ENCODE measurements at places on chromosomes 13 and 19. TPM values are rescaled to one million over a fixed set of nuclear protein-coding genes. Genes with fewer than 3 reads are reported as not detected.

DNA sequence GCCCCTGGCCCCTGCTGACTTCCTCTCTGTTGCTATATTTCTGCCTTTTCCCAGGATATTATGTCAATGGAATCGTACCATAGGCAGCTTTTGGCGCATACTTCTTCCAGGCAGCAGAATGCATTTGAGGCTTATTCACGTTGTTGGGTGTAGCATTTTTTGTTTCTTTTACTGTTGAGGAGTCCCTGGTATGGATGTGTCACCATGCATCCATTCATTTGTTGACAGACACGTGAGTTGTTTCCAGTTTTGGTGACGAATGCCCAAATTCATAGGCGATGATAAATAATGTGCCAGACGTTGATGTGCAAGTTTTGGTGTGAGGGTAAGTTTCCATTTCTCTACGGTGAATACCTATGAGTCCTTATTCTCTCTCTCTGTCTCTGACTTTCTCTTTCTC lies 5.0 kb downstream of the NFILZ start:
- no peak for DNase-seq

- no peak for DNase-seq
Observed at GRCh38 chr13:71606818-71607217, 260.2 kb downstream of the DACH1 start.

- no peak for DNase-seq
Observed at GRCh38 chr13:23848019-23848418, 41.2 kb downstream of the MIPEP start.

- DNase-seq, result no peak
Observed at GRCh38 chr19:9711815-9712214, 36.9 kb upstream of the ZNF562 start.

DNA sequence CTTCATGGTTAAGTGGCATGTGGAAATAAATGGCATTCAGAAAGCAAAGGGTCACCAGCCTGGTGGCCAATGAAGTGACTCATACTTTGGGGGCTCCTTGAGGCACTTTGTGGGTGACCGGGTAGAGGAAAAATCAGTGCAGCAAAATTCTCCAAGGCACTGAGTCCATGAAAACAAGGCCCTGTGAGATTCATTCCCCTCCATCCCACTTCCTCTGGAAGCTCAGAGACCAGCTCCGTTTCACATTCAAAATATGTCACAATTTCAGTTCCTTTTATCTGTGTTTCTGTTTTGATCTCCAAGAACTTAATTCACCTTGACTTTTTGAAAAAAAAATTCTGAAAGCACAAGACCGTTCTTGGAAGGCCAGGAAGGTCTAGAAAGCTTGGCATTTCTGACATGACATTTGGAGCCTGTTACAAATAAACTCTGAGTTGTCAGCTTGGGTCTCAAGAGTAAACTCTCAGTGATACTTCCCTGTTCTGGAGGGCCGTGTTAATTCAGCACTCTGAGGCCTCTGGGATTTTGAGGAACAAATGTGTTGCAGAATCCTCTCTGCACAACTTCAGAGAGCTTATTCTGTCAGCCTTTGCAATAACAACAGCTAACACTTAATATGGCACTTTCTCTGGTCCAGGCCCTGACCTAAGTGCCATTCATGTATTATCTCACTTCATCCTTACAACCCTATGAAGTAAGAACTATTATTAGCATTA lies 6.8 kb downstream of the CYSLTR2 start:
- no peak for DNase-seq

DNA sequence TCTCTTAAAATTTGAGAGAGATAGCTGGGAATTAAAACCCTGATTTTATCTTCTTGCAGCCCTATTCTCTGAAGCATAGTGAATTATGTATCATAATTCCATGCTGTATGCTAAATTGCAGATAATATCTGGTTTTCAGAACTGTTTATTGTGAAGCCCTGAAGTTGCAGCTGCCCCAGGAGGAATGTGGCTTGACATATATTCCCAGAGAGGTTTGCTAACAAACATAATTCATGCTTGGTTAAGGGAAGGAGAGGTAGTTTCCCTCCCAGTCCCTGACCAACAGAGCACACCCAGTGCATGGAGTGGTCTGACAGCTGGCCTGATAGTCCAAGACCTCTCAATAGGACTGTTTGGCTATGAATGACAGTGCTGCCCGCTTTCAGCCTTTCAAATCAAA lies 500.6 kb upstream of the MIR17HG start:
- DNase-seq, result no peak

DNA sequence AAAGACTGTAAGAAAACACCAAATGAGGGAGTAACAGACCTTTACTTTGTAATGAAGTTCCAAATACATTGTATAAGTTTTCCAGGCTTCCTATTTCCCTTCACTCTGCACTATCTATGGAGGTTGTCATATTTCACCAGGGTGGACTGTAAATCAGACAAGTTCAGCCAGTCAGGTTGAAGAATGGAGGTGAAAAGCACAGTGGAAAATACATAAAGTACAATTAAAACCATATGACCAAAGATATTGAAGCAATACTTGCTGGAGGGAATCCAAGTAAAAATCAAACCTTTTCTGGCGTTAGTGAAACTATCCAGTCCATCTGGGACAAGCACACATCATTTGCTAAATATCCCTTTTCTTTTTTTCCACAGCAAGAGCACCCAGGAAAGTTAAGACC lies 3.2 kb downstream of the LHFPL6 start:
- DNase-seq, result no peak

- no peak for DNase-seq
Observed at GRCh38 chr13:19805765-19806164, 23.0 kb upstream of the PSPC1 start.

DNA sequence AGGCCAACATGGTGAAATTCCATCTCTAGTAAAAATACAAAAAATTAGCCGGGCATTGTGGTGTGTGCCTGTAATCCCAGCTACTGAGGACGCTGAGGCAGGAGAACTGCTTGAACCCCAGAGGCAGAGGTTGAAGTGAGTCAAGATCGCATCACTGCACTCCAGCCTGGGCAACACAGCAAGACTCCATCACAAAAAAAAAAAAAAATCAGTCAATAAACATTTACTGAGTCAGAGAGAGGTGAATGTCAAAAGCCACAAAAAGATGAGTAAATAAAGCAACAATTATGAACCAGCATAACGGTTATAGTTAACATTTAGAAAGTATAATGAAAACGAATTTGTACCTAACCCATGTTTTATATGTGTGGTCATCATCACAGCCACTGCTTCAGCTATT lies 23.1 kb downstream of the PSPC1 start:
- no peak for DNase-seq

- DNase-seq, result no peak
Observed at GRCh38 chr19:17581211-17581874, 25.9 kb downstream of the COLGALT1 start.

DNA sequence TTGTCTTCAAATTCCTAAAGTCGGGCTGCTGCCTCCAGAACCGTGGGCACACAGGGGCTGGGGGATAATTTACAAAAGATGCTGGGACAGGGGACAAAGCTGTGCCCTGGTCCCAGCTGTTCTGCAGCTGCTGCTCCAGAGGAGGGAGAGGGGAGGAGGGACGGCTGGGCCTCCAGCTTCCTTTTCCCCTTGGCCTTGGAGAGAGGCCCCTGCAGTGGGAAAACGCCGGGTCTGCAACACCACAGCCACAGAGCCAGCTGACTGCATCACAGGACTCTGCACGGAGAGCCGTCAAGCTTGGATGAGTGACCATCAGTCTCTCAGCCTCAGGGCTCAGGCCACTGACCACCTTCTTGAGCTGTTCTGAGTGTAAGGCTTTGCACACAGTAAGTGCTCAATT lies 6.1 kb downstream of the DOCK6 start:
- DNase-seq, result no peak

DNA sequence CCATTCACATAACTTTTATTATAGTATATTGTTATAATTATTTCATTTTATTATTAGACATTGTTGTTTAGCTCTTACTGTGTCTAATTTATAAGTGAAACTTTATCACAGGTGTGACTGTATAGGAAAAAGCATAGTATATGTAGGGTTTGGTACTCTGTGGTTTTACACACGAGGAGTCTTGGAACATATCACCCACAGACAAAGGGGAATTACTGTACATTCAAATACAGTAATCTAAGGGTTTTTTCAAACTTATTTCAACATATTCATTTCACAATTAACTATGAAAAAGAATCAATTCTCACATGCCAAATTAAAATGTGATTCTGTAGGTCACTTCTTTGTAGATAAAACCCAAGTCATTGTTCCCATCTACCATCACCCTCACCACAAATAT lies 46.0 kb downstream of the RBM26 start:
- DNase-seq, result no peak

The LGALS14 gene
- total RNA-seq, result 0.37 TPM

DNA sequence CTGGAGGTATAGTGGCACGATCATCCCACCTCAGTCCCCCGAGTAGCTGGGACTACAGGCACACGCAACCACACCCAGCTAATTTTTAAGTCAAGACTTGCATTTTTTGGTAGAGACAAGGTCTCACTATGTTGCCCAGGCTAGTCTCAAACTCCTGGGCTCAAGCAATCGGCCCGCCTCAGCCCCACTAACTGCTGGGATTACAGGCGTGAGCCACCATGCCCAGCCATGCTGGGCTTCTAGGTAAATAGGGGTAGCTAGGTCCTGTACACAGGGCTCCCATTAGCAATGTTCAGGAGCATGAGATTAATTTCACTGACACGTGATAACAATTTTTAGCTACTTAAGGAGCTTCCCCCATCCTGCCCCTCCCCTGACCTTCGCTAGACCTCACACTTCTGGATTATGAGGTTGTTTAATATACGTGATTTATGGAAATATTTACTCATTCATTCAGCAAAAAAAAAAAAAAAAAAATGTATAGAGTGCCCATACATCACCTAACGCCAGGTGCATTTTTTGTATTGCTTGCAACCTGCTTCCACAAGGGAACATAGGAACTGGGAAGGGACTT lies 19.2 kb downstream of the TMEM272 start:
- DNase-seq, result no peak

GRCh38 chr19:1009041-1009980 lies 9.1 kb downstream of the GRIN3B start:
- no peak for DNase-seq

DNA sequence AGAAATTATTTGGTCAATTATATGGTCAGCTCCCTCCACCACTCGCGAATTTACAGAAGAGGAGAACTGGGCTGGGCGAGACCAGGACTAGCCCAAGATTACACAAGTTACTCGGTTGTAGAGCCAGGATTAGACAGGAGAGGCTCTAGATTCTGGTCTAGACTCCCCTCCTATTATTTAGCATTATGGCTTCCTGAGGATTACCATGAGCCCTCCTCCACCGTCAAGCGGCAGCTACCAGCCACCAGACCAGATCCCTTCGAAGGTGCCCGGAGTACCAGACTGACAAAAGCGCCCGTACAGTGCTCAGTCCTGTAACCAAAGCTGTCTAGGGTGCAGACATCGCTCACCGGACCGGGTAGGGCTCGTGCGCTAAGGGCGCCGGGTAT lies 497 bp upstream of the MLNR start:
- DNase-seq, result peak; percentile 39

The SMIM44 gene
- total RNA-seq, result not detected

GRCh38 chr13:94646904-94647303 lies 45.2 kb downstream of the GPR180 start:
- DNase-seq, result no peak

GRCh38 chr19:48329167-48329891 lies 4.0 kb downstream of the EMP3 start:
- DNase-seq, result peak; percentile 74

GRCh38 chr13:21883713-21884112 lies 212.8 kb downstream of the FGF9 start:
- DNase-seq, result no peak

The CADM4 gene
- 0.09 TPM for total RNA-seq

- no peak for DNase-seq
Observed at GRCh38 chr13:48502601-48503319, 30.1 kb downstream of the RCBTB2 start.

The ZNF829 gene
- total RNA-seq, result 4.9 TPM

The PHLDB3 gene
- total RNA-seq, result 11.2 TPM

The ZSCAN4 gene
- not detected for total RNA-seq

GRCh38 chr19:40756502-40757110 lies 5.6 kb downstream of the SNRPA start:
- DNase-seq, result peak; percentile 63

The FXYD7 gene
- 1.9 TPM for total RNA-seq

- DNase-seq, result no peak
Observed at GRCh38 chr19:43329989-43330388, 23.5 kb upstream of the CD177 start.

The VWA8 gene
- 17.4 TPM for total RNA-seq

The EIF3K gene
- 281 TPM for total RNA-seq

The CIC gene
- 77.3 TPM for total RNA-seq

DNA sequence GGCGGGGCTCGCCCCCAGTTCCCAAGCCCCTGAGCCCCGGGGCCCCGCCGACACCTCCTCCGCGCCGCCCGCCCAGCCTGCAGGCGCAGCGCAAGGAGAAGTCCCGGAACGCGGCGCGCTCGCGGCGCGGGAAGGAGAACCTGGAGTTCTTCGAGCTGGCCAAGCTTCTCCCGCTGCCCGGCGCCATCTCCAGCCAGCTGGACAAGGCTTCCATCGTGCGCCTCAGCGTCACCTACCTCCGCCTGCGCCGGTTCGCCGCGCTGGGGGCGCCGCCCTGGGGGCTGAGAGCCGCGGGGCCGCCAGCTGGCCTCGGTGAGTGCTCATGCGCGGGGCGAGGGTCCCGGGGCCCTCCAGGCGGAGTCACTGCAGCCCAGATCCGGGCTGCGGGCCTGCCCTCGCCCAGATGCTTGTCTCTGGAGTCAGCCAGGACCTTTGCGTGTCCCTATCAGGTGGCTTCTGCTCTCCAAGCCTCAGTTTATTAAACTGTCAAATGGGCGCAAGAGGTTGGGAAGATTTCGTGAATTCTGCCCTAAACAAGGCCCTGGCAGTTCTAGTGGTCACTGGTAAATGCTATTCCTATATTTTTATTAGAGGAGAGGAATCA lies 2.0 kb downstream of the NPAS1 start:
- DNase-seq, result no peak

The ZNF497 gene
- 0.91 TPM for total RNA-seq

GRCh38 chr13:101127741-101128353 lies 288.5 kb downstream of the NALCN start:
- DNase-seq, result no peak

The APOC4 gene
- total RNA-seq, result not detected

DNA sequence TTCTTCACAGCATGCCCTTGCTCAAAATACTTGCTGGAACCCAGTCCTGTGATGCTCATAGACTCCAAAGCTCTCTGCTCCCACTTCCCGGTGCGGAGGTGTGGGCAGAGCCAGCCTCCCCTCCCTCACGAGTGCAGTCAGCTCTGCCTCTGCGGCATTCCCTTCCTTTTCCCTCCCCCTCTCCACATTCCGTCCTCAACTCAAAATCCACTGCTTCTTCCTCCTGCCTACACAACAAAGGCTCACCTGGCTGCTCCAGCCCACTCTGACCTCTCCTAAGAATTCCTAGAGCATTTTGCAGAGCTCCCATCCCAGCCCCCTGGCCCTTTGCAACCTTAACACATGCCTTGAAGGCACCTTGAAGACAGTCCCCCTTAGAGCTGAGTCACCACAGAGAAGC lies 527.9 kb downstream of the MYO16 start:
- no peak for DNase-seq

The RNF17 gene
- not detected for total RNA-seq

- peak; percentile 83 for DNase-seq
Observed at GRCh38 chr13:73765651-73766384, 368.4 kb downstream of the KLF12 start.
